ENCODE measurements at places on chromosomes 4 and X.

DNA sequence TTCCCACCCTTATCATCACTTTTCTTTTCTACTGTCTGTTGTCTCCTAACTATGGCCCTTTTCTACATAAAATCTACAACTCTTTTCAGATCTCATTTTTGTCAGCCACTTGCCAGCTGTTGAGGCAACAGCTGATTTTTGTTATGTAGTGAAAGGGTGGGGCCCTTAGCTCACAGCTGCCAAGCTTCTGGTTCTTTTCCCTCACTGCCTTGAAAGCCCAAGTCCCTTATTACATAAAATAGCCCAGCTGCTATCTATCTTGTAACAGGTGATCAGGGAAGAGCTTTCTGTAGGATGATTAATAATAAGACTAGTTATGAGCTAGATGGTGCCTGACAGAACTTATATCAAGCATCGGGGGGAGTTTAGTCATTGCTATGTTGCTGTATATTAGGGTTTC lies 45.9 kb downstream of the ADGRL3 start:
- no peak for DNase-seq

DNA sequence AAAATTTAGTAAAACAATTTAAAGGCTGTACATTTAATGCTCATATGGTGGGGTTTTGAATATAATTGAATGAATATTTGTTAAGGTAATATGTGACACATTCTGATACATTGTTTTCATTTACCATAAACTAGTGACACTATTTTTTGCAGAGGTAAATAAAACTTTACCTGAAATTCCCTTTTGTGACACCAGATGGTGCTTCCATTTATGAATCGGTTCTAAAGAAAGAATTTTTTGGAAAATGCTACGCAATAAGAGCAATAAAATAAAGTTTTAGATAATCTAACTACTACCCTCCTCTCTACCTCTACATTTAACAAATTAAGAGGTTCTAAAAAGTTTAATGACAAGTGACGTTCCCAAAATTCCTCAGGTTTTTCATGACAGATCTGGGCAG lies 448.9 kb downstream of the MAGEB5 start:
- no peak for DNase-seq

- no peak for DNase-seq
Measured at GRCh38 chr4:160129439-160129838, 1026.6 kb downstream of the RAPGEF2 start.

DNA sequence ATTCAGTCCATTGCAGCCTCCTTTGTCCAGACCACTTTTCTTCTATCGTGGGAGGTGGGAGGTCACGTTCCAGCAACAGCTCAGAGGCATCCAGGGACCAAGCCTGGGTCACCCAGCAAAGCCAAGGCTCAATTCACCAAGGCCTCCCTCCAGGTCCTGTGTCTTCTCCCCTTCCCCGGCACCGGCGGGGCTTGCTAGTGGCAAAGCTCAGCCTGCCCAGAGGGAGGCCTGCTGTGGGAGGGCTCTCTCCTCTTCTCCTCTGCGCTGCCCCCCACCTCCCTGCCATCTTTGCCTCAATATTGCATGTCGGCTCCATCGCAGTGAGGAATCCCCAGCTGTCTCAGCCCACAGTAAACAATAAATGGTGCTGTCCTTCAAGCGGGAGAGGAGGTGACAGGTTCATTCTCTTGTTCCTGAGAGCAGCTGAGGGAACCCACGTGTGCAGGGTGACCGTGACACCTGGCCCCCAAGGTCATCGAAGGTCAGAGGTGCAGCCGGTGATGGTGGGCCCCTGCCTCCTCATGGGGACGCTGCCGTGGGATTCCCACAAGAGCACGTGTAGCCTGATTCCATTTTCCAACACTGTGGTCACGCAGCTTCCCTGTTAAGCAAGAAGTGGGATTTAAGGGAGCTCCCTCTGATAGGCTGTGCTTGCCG lies 111.5 kb upstream of the PSAPL1 start:
- DNase-seq: no peak

GRCh38 chr4:106365613-106366012 lies 3.0 kb downstream of the GIMD1 start:
- DNase-seq: no peak

GRCh38 chr4:6992728-6993677 lies 50.2 kb upstream of the TADA2B start:
- no peak for DNase-seq

- peak; percentile 3 for DNase-seq
Measured at GRCh38 chrX:72395237-72395636, 89.5 kb upstream of the CITED1 start.

GRCh38 chrX:66863721-66864120 lies 224.8 kb upstream of the EDA2R start:
- no peak for DNase-seq

GRCh38 chrX:24175276-24175675 lies 25.7 kb downstream of the ZFX start:
- DNase-seq: no peak

- DNase-seq: no peak
Measured at GRCh38 chr4:77450006-77450405, 155.6 kb upstream of the CXCL13 start.

- no peak for DNase-seq
Measured at GRCh38 chr4:94527556-94528233, 76.0 kb downstream of the PDLIM5 start.

GRCh38 chrX:71216485-71216884 lies 6.5 kb upstream of the GJB1 start:
- no peak for DNase-seq

DNA sequence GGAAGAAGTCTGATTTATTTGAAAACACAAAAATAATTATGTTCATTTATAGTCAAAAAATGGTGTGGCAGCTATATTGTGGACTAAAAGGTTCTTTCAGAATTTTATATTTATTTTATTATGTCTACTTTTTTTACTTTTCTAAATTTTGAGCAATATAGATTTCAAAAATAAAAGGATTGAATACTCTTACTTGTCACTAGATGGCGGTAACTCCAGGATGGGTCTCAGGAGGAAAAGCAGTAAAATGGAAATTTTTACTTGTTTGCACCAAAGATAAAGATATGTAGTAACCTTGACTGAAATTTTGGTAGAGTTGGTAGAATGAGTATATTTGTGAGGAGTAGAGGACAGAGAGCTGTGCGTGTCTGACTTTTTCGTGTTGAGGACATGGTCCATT lies 14.5 kb upstream of the DACH2 start:
- DNase-seq: peak; percentile 7

- peak; percentile 13 for DNase-seq
Measured at GRCh38 chrX:21408307-21408706, 34.1 kb downstream of the CNKSR2 start.

GRCh38 chr4:138675685-138676084 lies 339.9 kb upstream of the NOCT start:
- DNase-seq: no peak

- no peak for DNase-seq
Measured at GRCh38 chrX:114267142-114267541, 316.7 kb upstream of the HTR2C start.
